Activated gamma-delta T cell treated with anti-CD3 and anti-CD28 coated beads, Interleukin-2, amount 50 U/mL, for 16 hours (primary cell): ENCODE measurements at places on chromosomes 4 and X.

GRCh38 chr4:138788267-138788790 lies 227.3 kb upstream of the NOCT start:
- no peak for DNase-seq

DNA sequence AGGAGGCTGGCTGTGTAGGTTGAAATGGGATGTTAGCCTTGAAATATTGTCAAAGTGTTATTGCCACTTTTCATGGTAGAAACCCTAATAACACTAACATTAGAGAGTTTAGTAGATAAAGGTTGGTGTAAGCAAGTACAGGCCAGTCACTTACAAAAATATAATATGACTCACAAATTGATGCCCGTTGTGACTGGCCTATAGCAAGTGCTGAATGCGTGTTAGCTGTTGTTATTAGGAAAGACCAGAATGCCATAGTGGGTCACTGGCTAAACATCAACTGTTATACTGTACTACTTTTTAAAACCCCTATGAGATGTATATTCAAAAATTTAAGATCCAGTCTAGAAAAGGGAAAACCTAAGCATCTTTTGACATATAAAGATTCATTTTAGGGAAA lies 20.4 kb upstream of the GDPD2 start:
- no peak for DNase-seq

- no peak for DNase-seq
Measured at GRCh38 chr4:76306882-76307659, 538 bp downstream of the STBD1 start.

DNA sequence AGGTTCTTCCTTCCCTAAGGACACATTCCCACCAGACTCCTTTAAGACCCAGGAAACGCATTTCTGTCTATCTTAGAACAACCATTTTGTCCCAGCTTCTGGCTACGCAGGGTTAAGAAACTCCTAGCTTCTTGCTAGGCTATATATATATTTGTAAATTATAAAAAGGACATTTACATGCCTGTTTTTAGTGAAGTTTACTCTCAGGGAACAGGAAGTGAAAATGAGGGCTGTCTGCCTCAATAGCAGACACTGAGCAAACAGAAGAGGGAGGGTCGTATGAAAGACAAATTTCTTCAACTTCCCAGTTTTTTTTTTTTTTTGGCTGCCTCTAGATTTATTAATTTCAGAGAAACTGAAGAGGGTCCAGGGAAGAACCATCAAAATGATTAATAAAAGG lies 9.3 kb upstream of the FRMPD3 start:
- DNase-seq, result no peak

GRCh38 chrX:119647552-119648420 lies 41.6 kb upstream of the NKRF start:
- peak; percentile 19 for DNase-seq

GRCh38 chrX:58051346-58051745 lies 141.1 kb upstream of the ZXDA start:
- DNase-seq, result no peak

- no peak for DNase-seq
Measured at GRCh38 chr4:150023489-150023888, 54.8 kb upstream of the DCLK2 start.

DNA sequence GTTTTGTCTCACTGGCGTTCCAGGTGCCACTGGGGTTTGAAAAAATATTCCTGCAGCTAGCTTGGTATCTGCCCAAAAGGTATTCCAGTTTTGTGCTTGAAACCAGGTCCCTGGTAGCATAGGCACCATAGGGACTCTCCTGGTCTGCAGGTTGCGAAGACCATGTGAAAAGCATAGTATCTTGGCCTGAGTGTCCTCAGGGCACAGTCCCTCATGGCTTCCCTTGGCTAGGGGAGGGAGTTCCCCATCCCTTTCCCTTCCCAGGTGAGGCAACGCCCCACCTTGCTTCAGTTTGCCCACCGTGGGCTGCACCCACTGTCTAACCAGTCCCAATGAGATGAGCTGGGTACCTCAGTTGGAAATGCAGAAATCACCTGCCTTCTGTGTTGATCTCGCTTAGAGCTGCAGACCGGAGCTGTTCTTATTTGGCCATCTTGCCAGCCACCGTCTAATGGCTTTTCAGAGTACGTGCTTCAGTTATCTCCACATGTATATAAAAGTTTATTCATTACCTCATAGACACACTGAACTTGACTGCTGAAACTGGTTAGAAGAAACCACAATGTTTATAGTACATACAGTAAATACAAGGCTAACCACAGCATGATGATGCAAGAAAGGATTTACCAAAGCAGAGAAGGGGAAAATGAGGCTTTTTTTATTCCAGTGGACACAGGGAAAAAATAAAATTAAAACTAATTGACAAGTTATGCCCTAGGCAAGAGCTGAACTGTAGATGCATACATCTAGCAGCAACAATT lies 10.6 kb downstream of the PBDC1 start:
- DNase-seq, result no peak
